Ascending aorta (tissue), 2 donors: ENCODE measurements at places on chromosomes 13 and 19.

GRCh38 chr13:108728370-108728769, 99.0 kb downstream of the MYO16 start:
- no peak overlapping the region for H3K4me3 ChIP-seq
- H3K4me1 ChIP-seq, result no peaks in the 10 kb centered on the region
- H3K27me3 ChIP-seq, result no peaks in the 10 kb centered on the region
- H3K27ac ChIP-seq, result no peak overlapping the region

DNA sequence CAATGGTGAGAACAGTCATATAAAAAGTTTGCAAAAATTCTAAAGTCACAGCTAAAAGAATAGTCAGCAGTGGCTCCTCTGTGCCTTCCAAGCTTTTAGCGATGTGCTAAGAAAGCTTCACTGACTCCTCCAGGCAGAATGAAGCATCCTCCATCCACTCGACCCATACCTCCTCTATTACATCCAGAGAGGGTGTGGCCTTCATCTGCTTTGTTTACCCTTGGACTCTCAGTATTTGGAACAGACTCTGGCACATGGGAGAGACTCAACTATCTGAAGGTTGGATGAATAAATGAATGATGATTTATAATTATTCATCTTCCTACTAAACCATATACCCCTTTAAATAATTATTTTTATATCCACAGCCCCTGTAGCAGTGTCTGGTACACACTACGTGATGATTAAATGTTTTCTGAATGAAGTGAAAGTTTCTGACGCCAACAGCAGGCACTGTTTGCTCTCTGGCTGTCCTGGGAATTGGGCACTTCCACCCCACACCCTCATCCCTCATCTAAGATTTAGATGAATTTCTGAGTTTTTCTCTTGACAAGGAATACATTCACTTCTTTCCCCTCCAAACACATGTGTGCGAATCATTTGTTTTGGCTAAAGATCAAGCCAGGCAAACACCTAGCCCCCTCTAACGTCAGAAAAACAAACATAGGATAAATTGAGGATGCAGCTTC, 93.9 kb downstream of the NUFIP1 start:
- H3K4me3 ChIP-seq, result no peak overlapping the region
- H3K36me3 ChIP-seq, result no peaks in the 10 kb centered on the region
- DNase-seq, result no peak
- H3K27me3 ChIP-seq, result no peaks in the 10 kb centered on the region

- DNase-seq, result no peak
- no peaks in the 10 kb centered on the region for H3K36me3 ChIP-seq
- H3K27me3 ChIP-seq, result no peaks in the 10 kb centered on the region
These were observed 705.4 kb downstream of the SLITRK6 start for GRCh38 chr13:85093808-85094207.

- H3K27me3 ChIP-seq, result no peaks in the 10 kb centered on the region
- H3K4me3 ChIP-seq, result no peak overlapping the region
- no peaks in the 10 kb centered on the region for H3K4me1 ChIP-seq
- H3K27ac ChIP-seq, result no peak overlapping the region
These were observed 295.8 kb downstream of the TEX29 start for GRCh38 chr13:111616203-111616602.

DNA sequence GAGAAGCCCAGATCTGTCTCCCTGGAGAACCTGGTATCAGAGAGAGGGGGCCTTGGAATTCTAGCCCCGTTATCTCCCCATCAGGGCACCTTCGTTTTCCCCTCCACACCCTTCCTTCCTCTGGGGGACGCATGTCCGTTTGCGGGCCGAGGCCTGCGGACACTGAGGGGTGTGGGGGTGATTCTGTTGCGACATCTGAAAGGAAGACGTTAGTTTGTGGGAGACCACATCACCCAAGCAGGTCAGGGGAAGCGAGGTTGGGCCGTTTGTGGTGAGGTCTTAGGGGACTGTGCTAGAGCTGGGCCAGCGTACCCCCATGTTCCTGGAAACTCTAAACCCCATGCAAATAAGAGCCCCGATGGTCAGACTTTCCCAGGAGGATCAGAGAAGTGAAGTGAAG, 3.7 kb upstream of the HSH2D start:
- H3K27ac ChIP-seq, result no peak overlapping the region
- H3K27me3 ChIP-seq, result no peaks in the 10 kb centered on the region
- no peaks in the 10 kb centered on the region for H3K36me3 ChIP-seq
- H3K4me1 ChIP-seq, result no peaks in the 10 kb centered on the region
- DNase-seq, result no peak
- no peak overlapping the region for H3K4me3 ChIP-seq

GRCh38 chr13:85091631-85092234, 707.5 kb downstream of the SLITRK6 start:
- no peaks in the 10 kb centered on the region for H3K27me3 ChIP-seq
- H3K36me3 ChIP-seq, result no peaks in the 10 kb centered on the region
- no peak overlapping the region for H3K27ac ChIP-seq

DNA sequence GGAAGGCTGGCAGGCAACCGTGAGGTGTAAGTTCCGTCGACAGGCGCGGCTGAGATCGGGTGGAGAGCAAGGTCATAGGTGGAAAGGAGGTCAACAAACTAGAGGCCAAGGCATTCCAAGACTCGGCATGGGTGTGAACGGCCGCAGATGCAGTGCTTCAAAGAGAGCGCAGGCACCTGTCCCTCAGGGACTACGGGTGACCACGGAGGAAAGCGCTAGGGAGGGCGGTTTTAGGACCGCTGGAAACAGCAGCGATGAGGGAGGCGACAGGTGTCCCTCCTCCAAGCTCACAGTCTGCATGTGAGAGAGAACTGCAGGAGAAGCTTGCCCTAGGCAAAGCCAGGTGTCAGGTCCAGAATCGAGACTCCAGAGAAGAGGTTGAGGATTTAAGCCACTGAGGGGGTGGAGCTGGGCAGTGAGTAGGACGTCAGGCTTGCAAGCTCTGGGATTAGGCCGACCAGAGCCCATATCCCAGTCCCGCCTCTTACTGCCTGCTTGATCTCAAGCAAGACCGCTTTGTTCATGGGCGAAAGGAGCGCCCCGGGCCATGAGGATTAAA, 1.6 kb upstream of the MLNR start:
- no peak overlapping the region for H3K4me3 ChIP-seq
- H3K27me3 ChIP-seq, result peaks cover 7% of the 10 kb centered on the region
- no peak overlapping the region for H3K27ac ChIP-seq

DNA sequence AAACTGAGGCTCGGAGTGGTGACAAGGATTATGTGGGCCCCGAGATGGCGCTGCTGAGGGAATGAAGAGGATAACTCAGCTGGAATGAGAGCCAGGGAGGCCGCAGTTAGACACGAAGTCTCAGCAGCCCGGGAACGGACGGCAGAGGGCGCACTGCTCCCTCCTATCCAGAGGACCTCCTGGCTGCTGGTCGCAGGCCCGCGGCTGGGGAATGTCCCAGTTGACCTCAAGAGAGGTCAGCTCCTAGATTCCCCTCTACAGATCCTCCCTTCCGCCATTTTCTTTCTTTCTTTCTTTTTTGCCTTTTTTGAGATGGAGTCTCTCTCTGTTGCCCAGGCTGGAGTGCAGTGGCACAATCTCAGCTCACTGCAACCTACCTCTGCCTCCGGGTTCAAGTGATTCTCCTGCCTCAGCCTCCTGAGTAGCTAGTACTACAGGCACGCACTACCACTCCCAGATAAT, 24.1 kb upstream of the ASPDH start:
- no peaks in the 10 kb centered on the region for H3K36me3 ChIP-seq
- peak; percentile 70 for DNase-seq
- no peak overlapping the region for H3K4me3 ChIP-seq
- no peaks in the 10 kb centered on the region for H3K4me1 ChIP-seq

- no peak for DNase-seq
- H3K4me1 ChIP-seq, result no peaks in the 10 kb centered on the region
These were observed 20.8 kb upstream of the ZNF266 start for GRCh38 chr19:9456018-9456689.

DNA sequence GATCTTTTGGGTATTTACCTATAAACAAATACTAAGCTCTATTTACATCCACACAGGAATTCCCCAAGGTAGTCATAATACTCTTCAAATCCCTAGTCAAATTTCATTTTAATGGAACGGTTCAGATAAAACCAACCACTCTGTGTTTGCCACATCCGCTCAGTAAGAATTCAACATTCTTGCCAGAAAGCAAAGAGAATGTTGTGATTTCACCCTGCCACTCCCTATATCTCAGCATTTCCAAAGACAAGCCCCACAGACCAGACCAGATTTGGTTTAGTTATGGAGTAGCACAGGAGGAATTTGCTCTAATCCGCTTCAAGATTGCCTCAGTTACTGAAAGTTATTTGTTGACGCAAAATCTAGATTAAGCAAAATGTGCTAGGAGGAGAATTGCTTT, 105.6 kb upstream of the SERP2 start:
- DNase-seq, result no peak
- H3K4me1 ChIP-seq, result peaks cover 42% of the 10 kb centered on the region
- no peaks in the 10 kb centered on the region for H3K27me3 ChIP-seq
- H3K4me3 ChIP-seq, result no peak overlapping the region
- no peaks in the 10 kb centered on the region for H3K36me3 ChIP-seq
